ENCODE measurements at places on chromosomes 13 and 19.

DNA sequence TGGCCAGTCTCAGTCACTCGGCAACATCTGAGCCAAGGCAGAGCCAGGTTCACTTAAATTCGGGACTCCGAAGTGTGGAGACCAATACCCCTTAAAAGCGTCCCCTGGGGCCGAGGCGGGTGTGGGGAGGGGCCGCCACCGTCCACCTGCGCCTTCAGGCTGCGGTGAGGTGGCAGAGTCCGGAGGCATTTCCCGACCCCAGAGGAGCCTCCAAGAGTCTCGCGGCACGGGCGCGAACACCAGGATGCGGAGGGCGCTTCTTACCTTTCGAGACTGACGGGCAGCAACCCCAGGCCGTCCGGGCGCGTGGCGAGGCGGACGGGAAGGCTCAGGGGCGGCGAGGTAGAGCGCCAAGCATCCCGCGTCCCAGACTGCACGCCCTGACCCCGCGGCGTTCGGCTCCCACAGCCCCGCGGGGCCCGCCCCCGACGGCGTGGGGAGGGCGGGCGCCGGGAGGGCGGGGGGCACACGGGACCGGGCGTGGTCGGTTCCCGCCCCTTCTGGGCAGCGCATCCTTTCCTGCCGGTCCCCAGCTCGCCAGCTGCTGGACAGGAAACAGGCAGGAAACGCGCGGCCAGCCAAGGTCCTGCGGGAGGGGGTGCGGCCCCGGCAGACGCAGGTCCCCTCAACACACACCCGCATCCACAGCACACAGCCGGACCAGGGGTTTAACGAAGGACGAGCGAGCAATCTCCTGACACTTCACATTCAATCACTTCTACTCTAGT lies at the start of gene THSD1:
Gene THSD1 (minus strand): TSS at position 406 of the 728 bp plus-strand sequence. CDS start 3,572 bp downstream, outside the sequence.
- peak; percentile 90 for DNase-seq

GRCh38 chr13:98834254-98834960 lies 81.9 kb upstream of the SLC15A1 start:
- DNase-seq, result no peak

- DNase-seq, result peak; percentile 70
Measured at GRCh38 chr19:32570081-32570785, 10.8 kb upstream of the PDCD5 start.

DNA sequence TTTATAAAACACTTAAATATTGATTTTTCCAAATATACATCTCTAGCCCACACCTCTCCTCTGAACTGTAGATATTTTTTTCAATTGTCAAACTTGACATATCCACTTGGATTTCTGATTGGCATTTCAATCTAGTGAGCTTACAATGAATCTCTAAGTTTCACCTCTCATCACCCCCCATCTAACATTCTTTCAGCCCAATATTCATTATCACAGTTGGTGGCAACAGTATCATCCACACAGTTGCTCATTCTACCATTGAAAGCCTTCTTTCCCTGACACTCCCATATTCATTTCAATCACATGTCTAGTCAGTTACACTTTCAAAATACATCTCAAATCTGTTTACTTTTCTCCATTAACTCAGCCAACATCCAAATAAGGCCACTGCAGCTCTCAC lies 385.2 kb downstream of the PCDH20 start:
- DNase-seq, result no peak

GRCh38 chr13:109160357-109160756 lies 530.9 kb downstream of the MYO16 start:
- no peak for DNase-seq

DNA sequence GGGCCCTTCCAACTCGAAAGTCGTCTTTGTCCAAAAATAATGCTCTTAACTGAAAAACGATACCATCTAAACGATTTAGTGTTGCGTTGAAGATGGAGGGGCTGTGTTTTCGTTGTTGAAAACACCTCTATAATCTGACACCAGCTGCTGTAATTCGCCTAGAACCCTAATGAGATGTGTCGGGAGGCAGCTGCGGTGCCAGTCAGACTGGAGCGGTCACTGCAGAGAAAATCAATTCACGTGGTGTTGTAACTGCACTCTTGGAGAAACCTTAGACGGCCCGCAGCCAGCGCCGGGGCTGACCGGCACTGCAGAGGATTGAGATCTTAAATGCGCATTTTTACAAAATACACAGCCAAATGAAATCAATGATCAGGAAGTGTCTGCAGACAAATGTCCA lies 339.1 kb downstream of the ZNF536 start:
- DNase-seq, result no peak

DNA sequence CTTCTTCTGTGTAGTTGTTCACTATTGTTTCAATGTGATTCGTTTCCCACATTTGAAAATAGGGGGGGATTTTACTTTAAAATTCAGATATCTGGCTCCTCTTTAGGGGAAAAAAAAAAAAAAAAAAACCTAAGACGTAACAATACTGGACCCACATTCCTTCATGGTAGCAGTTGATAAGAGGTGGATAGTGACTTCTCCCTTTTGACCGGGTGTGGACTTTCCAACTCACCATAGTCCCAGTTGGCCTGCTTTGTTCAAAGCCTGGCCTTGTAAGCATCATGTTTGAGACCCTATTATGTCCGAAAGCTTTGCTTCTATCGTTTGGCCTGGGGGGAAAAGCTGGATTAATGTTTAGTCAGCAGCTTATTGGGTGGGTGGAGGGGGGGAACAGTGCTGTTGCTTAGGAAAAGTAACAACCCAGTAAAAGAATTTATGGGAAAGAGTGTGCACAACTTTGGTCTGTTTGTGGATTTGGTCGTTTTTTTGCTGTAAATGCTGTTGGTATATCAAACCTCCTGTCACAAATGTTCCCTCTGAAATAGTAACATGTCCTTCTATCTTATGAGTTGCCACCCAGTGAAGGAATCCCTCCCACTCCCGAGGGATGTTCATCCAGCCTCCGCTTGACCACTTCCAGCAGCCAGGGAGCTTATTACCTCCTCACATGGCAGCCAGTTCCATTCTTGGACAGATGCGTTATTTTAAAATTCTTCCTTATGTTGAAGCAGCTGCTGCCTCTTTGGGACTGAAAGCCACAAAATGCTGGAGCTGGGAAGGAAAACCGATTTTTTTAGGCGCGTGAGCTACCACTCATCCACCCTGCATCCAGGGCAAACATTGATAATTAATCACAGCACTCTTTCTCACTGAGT lies 10.4 kb downstream of the SAMD4B start:
- peak; percentile 43 for DNase-seq

DNA sequence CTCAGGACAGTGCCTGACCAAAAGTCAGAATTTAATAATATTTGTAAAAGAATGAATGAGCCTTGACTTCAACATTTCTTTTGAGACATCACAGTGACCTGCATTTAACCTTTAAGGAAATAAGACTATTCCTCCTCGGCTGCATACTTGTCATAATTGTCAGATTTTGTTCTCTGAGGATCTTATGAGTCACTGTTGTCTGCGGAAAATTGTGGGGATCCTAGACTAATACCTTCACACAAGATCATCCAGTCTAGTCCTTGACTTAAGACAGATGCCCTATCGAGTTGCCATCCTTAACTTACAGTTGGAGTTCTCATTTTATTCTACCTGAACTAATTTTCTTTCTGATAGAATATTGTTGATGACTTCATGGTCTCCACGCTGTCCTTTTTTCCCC lies 198.4 kb downstream of the DLEU7 start:
- DNase-seq, result peak; percentile 17

GRCh38 chr19:35167251-35168119 lies 12.9 kb downstream of the FXYD5 start:
- DNase-seq, result no peak

DNA sequence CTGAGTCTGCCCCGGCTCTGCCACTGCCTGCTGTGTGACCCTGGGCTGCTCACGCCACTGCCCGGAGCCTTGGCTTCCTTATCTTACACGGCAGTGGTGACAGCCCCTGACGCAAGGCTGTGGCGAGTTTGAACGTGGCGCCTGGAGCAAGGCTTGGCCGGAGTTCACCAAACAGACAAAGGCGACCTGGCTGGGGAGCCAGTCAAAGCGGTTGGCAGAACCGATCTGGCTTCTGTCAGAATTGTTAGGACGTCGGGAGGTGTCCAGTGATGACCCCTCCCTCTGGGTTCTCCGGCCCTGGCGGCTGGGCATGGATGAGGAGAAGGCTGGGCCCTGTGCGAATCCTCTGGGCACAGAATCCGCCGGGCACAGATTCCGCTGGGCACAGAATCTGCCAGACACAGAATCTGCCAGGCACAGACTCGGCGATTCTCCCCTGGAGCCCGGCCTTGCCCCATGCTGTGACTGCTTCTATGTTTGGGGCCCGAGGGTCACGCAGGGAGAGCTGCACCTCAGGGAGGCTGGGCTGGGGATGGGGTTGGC lies 11.7 kb upstream of the TMEM255B start:
- no peak for DNase-seq

- DNase-seq, result peak; percentile 65
Measured at GRCh38 chr13:99307648-99308339, 595 bp upstream of the GPR183 start.

DNA sequence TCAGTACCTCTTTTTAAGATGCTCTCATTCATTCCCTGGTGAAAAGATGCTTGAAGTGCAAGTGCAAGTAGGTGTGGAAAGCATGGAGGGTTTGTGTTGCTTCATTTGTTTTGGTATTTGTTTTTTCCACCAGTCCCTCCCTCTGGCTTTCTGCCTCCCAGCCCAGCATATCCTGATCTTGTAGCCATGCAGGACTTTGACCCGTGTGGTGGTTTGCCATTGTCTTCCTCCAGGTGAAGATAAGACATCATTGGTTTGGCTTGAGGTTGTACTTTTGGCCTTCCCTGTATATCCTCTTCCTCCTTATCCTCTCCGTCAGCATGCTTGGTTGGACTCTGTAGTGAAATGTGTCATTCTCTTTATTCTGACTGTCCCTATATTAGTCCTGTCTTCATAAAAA lies 9.1 kb downstream of the SPINT2 start:
- DNase-seq, result no peak

DNA sequence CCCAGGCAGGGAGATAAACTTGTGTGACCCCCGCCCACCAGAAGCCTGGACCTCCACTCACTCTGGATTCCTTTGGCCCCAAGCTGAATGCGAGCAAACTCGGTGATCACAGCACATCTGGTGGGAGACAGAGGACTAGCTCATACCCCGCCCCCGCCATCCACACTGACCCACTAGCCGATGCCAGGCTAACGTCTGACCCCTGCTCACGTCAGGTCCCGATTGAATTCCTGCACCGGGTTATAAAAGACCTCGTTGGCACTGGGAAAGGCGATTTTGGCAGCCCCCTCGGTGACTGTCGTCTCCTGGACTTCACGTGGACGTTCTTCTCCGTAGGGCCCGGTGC lies 631 bp downstream of the TRMT1 start:
- DNase-seq, result no peak

- DNase-seq, result no peak
Measured at GRCh38 chr19:10173527-10173926, 21.2 kb downstream of the DNMT1 start.

GRCh38 chr13:73365252-73365651 lies 306.4 kb downstream of the KLF5 start:
- DNase-seq, result no peak

GRCh38 chr13:48496271-48497161 lies 36.4 kb downstream of the RCBTB2 start:
- no peak for DNase-seq

DNA sequence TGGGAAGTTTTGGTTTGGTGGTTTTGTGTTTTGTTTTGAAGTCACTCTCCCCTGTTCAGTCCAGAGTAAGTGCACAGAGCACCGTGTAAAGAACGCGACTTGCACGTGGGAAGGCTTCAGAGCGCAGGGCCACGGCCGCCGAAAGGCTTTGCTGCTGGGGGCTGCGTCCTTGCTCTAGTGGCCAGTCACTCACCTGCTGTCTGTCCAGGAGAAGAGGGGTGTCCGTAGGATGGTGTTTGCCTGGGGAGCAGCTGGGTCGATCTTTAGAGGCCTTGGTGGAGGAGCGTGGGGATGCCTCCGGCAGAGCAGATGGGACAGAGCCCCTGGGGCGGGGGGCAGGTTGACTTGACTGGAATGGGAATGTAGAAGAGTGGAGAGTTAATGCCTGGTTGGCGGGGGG lies 116.6 kb upstream of the MCF2L start:
- DNase-seq, result no peak

GRCh38 chr19:53424968-53425597 lies 6.7 kb upstream of the ZNF761 start:
- peak; percentile 76 for DNase-seq

DNA sequence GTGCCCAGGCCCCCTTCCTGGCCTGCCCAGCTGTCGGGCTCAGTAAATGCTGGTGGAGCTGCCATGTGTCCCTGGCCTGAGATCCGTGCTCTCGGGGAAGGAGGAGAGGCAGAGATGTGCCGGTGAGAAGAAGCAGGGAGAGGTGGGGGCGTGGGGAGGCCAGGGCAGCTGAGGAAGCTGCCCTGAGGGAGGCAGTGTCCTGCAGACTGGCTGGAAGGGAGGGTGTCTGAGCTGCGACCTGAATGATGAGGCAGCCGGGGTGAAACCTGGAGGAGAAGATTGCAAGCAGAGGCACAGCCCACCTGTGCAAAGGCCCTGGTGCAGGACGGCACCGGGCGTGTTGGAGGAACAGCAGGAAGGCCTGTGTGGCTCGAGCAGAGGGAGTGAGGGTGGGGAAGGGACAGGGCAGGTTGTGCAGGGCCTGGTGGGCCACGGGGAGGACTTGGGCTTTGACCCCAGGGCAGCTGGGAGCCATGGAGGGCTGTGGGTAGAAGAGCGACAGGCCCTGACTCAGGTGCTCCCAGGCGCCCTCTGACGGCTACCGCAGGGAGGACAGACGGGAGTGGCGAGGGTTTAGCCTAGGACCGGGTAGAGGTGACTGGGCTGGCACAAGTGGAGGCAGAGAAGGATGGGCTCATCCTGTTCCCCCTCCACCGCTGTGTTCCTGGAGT lies 14.0 kb upstream of the CELF5 start:
- peak; percentile 82 for DNase-seq

- peak; percentile 23 for DNase-seq
Measured at GRCh38 chr13:97535614-97536013, 101.6 kb downstream of the RAP2A start.

DNA sequence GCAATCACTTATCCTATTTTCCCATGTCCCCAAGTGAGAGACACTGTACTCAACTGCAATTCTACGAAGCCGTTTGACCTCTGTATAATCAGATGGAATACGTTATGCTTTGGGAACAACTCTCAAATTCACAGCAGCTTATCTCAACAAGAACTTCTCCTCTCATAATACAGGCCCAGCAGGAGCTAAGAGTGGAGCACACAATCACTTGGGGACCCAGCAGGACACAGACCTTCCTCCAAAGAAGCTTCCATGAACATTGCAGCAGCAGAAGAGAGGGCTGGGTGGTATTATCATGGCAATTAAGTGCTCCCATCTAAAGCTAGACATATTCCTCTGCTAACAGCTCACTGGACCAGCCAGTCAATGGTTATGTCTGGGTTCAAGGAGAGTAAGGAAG lies 428.3 kb upstream of the MIR17HG start:
- DNase-seq, result no peak

- DNase-seq, result peak; percentile 15
Measured at GRCh38 chr13:52053460-52053859, 29.0 kb downstream of the UTP14C start.

- peak; percentile 58 for DNase-seq
Measured at GRCh38 chr19:43306097-43306496, 36.8 kb upstream of the PSG9 start.

GRCh38 chr13:99332456-99332855 lies 25.3 kb upstream of the GPR183 start:
- no peak for DNase-seq
